ENCODE measurements at places on chromosomes 3 and 15.
A peak's percentile ranks its signal among the peaks of the same experiment; 100 is the strongest.

GRCh38 chr3:138846262-138846791 is 11.6 kb upstream of the PIK3CB start:
- no peak for DNase-seq

DNA sequence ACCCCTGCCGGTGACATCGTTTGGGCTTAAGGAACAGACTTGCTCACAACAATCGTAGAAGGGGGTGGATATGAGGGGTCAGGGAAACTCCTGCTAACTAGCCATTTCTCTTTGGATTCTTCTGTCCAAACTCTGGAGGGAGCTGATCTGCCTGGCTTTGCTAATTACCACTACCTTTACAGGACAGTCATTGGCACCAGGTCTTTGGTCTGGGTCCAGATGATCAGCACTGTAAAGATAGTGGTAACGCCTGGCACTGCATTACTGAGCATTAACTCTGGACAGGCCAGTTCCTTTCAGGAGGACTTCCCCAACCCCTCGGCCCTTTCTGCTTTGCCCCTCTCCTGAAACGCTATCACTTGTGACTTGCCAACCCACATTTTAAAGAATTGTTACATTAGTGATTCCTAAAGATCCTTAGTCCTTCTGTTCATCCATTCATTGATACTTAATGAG is 788 bp downstream of the UQCC5 start:
- DNase-seq = no peak

GRCh38 chr3:169137943-169138342 is 525.6 kb downstream of the MECOM start:
- DNase-seq = no peak

GRCh38 chr15:90201130-90201943 is at the start of gene SEMA4B:
TSS of gene SEMA4B (plus strand) at chr15:90201330. CDS start at chr15:90201579, 249 bp downstream.
- DNase-seq = peak; percentile 87

- no peak for DNase-seq
Measured at GRCh38 chr3:72345980-72346379, 502.3 kb downstream of the SHQ1 start.

GRCh38 chr15:31272558-31273257 is 53.9 kb upstream of the KLF13 start:
- DNase-seq = no peak

- no peak for DNase-seq
Measured at GRCh38 chr3:143137435-143138036, 18.0 kb downstream of the CHST2 start.

DNA sequence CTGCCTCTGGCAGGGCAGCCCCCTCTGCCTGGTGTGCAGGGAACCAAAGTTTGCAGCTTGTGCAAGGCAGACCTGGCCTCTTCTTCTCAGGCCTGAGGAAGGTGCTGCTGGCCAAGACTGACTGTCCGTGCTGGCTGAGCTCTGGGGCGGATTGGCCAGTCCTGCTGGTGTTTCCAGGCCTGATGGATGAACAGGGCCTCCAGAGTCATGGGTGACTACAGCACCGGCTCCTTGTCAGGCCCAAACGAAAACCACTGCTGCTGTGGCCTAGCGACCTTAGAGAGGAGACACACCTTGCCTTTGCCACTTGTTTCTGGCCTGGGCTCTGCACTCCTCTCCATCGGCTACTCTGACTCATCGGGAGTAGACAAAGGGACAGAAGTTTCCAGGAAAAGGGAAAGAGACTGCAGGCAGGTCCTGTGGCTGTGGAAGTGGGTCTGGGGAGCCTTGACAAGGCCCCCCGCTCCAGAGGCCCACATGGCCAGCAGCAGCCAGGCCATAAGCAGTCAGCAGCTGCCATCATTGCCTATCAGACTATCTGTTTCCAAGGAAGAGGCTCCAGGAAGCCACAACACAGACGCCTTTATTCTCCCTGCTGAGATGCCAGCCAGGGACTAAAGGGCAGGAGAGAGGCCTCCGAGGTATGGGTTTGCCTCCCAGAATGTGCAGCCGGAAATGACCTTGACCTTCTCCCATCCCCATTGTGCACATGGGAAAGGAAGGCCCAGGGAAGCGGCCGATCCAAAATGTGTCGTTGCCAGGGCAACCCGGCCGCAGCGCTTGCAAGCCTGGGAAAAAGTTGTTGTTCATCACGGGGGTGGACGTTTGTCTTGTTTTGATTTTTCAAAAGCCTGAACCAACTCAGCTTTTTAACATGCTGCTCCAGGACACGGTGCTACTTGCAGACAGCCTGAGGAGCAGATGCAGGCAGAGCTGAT is 160.5 kb downstream of the CHSY1 start:
- DNase-seq = no peak

GRCh38 chr3:3127432-3128010 is 781 bp downstream of the TRNT1 start:
- peak; percentile 9 for DNase-seq

DNA sequence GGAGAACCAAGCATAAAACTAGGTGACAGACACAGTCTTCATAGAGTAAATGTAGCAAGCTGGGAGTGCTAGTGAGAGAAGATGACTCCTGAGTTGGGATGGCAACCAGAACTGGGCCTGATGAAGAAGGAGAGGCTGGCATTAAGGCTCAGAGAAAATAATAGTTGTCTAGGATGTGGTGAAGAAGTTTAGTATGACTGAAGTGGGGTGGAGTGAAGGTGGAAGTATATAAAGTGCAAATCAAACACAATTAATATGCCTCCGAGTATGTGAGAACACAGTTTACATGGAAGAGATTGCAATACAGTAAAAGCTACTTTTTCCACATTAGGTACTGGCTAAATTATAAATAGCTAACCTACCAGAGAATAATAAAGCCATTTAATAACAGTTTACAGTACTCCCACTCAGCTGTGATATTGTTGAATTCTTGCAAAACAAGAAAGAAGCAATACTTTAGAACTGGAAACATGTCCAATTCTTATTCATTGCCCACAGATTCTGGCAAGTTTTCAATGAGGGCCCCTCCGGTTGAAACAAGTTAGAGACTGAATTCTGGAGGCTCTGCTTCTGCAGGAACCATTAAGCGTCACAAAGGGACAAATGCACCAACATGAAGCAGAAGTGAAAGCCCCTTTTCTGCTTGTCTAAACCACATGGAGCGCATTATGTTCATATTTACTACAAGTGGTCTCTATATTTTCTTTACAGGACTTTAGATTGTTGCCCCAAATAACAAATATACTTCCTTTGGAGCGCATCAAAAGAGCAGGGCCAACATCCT is 243.7 kb downstream of the SLC9A9 start:
- no peak for DNase-seq

DNA sequence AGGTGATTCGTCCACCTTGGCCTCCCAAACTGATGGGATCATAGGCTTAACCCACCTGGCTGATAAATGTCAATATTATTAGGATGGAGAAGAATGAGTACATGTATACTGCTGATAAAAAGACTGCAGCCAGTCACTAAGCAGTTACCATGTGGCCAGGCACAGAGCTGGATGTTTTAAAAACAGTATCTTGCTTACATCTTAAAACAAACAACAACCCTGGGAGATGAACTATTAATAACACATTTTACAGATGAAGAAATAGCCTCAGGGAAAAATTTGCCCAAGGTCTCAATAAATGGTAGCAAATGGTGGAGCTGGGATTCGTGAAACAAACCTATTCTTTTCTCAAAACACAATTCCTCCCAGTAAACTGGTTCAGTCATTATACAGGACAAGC is 18.1 kb downstream of the IL17RD start:
- DNase-seq = no peak

- peak; percentile 4 for DNase-seq
Measured at GRCh38 chr3:130850044-130850797, 43.7 kb upstream of the ATP2C1 start.

DNA sequence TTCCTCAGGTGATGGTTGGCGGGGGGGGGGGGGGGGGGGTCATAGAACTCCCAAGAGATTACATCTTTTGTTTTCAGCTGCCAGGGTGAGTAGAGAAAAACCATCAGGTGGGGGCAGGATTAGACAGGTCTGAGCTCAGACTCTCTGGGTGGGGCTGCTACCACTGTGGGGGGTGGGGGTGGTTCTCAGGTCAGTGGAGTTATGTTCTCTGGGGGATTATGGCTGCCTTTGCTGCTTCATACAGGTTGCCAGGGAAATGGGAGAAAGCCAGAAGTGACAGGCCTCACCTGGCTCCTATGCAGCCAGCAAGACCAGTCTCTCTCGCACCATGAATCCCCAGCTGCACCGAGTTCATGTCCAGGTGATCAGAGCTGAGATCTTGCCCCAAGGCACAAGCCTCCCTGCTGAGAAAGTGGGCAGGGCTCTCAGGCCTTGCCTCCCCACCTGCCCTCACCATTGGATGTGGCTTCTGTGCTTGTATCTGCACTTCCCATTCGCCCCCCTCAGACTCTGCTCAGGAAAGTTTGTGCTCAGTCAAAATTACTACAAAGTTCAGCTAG is 828.1 kb downstream of the MCTP2 start:
- DNase-seq = no peak

DNA sequence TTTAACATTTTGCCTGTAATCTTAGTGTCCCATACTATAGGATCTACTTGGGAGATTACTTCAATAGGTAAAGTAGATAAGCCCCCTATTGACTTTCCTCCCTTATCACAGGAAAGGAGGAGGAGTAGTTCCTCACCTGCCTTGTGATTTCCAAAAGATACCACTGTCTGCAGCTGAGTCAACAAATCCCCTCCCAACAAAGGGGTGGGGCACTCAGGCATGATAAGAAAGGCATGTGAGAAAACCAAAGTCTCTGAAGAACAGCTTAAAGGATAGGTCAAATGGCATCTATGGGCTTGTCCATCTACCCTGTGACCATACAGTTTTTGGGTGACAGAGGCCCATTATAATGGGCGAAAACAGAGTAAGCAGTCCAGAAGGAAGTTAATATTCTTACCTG is 71.3 kb upstream of the WNT7A start:
- no peak for DNase-seq

DNA sequence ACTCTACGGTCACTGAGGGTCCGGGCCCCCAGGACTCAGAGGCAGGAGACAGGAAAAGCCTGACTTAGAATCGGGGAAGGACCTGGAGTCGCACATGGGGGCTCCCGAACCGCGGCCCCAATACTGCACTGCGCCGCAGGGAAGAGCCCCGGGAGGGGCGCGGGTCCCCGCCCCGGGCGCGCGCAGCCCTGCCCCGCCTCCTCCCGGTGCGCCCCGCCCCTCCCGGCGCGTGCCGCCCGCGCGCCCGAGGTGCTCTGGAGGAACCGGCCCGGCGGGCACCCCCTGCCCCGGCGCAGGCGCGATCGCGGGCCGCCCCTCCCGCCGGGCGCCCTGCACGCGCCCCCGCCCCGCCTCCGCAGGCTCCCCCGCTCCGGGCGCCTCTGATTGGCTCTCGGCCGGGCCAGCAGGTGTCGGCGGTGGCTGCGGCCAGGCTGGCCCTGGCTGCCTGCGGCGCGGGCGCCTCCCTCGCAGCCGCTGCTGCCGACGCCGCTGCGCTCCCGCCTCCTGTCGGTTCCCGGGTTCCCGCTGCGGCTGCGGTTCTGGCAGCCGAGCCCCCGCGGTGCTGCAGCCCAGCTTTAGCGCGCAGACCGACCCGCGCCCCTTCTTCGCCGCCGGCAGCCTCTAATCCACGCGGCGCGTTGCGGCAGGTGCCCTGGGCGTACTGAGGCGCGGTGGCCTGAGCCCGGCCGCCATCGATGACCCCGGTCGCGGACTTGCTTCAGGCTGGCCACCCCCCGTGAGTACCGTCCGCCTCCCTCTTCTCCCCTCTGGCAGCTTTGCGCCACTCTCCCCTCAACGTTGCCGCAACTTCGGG is at the start of gene MYRIP:
TSS of gene MYRIP (plus strand) at position 429 of the 814 bp plus-strand sequence. CDS start 91,208 bp downstream, outside the sequence.
- DNase-seq = no peak

DNA sequence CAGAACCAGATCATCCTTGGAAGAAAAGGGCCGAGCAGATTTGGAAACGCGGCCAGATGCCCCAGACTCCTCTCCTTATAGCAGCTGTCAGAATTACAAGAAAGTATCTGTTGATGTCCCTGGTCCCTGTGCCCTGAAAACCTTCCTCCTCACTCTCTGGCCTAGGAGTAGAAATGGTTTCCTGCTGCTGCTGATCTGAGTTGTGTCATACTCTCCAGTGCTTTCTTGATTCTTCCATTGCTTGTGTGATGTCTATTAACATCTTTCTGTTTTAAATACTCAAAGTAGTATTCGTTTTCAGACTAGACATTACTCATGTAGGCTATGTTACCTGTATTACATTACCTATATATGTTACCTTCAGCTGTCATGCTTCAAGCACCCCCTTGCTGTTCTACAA is 26.8 kb upstream of the HERC1 start:
- DNase-seq = no peak

- no peak for DNase-seq
Measured at GRCh38 chr3:9765865-9766264, 3.9 kb downstream of the CAMK1 start.

GRCh38 chr3:13878281-13879101 is 1.4 kb downstream of the WNT7A start:
- DNase-seq = peak; percentile 47

DNA sequence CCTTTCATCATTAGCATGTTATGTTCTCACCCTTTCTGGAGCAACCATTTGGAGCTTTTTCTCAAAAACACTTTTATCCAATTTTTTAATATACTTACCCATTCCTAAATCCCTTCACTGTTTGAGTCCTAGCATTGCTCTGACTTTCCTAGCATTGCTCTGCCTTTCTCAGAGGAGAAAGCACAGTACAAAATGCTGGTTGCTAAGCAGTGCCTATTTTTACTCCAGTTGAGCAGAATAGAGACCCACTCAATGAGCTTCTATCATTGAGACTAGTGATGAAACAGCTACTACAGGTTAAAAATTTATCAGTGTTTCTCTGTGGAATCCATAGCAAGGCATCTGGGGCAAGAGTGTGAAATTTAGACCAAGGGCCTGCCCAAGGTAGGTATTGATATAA is 21.8 kb upstream of the IL1RAP start:
- no peak for DNase-seq

- no peak for DNase-seq
Measured at GRCh38 chr3:196063456-196063855, 18.4 kb downstream of the TFRC start.

DNA sequence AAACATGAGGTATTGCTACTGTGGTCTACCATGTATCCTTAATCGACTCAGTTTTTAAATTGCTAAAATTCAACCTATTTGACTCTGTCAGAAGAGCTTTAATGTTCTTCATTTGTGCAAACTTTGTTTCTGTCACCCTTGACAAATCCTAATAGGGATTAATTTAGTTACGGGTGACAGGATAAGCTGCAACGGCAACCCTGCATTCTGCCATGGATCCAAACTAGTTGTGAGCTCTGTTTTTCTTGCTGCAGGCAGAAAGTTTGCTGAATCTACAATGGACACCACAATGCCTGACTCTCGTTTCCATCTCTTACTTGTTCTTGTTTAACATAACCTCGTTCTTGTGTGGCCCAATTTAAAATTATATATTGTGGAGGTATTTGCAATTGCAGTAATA is 352.3 kb downstream of the ROBO2 start:
- DNase-seq = no peak

DNA sequence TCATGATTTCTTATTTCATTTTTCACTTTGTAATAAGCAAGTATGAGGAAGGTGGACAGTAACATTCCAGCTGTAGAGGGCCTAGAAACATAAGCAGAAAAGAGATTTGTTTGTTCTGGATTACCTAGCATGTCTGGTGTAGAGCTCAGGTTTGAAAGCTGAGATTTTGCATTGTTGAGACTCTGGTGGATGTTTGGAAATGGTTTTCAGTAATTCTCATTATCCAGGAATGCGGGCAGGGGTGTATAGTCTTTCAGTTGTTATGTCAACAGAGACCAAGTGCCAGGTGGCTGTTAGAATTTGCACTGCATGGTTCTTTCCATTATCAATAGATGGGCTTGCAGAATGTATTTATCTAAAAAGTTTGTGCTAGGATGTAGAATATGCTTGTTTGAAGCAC is 10.9 kb downstream of the GPD1L start:
- DNase-seq = no peak

All from CD4-positive, alpha-beta T cell treated with Interleukin-17A for 4 hours (primary cell).